ENCODE measurements at places on chromosomes 13 and 19.

- DNase-seq, result no peak
These were observed 62.3 kb upstream of the STARD13 start for GRCh38 chr13:33347861-33348260.

GRCh38 chr13:74449811-74450524 lies 315.8 kb upstream of the KLF12 start:
- DNase-seq, result no peak

DNA sequence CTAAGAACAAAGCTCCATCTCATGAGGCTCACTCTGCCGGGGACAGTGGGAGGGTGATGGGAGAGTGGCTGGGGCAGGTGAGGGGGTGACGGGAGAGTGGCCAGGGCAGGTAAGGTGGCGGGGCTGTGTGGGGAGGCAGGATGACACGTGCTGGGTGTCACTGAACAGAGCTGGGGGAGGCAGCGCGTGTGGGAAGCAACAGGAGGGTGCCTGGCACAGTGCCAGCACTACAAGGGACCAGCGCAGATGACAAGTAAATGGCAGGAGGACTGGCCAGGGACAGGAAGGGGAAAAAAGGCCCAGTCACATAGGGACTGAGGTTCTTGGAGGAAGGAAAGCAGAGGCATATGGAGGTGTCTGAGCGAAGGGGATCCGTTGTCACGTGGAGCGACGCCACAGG lies 129.9 kb downstream of the RNF17 start:
- DNase-seq, result no peak

DNA sequence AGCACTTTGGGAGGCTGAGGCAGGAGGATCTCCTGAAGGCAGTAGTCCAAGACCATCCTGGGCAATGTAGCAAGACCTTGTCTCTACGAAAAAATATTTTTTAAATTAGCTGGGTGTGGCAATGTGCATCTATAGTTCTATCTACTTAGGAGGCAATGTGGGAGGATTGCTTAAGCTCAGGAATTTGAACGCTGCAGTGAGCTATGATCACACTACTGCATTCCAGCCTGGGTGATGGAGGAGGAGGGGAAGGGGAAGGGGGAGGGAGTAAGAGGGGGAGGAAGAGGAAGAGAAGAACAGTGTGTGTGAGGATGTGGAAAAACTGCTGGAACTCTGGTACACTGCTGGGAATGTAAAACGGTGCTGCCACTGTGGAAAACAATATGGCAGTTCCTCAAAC lies 9.2 kb upstream of the CLIP3 start:
- DNase-seq, result no peak

GRCh38 chr13:76398425-76398824 lies 487.8 kb downstream of the KCTD12 start:
- DNase-seq, result no peak

GRCh38 chr13:52125547-52125946 lies 3.3 kb downstream of the NEK5 start:
- no peak for DNase-seq

DNA sequence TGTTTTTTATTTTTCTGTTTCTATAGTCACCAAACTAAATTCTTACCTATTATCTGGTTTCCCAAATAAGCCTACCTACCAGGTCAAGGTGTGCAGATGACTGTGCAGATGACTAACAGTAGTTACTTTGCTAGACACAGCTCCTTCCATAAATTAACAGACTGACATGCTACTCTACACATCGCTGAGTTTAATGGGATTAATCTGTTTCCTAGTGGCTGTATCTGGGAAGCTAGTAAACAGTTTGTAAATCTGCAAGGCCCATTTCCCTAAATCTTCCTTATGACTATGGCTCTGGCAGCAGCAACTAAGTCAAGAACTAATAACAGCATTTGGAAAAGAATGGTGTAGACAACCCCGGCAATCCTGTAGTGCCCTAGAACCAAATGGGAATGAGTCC lies 27.9 kb downstream of the MIPEP start:
- DNase-seq, result no peak

DNA sequence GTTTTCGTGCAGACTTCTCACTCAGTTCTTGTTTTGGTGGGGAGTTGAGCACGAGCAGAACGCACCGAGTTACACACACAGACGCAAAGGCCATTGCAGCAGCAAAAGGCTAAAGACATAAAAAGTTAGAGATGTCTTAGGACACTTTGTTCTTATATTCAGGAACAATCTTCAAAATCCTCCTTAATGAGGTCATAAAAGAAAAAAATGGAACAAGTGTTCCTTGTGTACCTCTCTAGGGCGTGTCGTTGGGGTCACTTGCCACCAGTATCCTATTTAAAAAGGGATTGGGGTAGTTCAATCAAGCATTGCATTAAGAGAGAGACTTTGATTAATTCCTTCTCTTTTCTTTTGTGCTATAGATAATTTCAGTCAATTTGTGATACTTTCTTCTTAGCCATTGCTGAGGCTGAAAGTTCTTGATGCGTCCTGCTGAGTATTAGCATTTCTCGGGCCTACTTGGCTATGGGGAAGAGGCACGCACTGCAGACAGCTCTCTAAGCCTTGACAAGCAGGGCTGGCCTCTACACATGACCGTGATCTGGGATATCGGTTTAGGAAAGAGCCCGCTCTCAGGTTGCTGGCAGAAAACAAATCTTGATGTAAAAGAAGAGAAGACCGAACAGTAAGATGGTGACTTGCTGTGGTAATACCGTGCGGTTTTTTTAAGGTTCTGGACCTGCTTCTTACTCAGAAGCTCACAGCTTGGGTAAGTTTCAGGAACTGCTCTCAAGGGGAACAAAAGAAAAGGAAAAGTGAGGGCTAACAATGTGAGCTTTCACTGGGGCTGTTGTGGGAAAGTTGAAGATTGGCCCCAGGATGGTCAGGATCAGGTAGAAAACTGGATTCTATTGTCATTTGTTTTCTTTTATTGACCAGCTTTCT lies 223.6 kb downstream of the TM9SF2 start:
- no peak for DNase-seq

DNA sequence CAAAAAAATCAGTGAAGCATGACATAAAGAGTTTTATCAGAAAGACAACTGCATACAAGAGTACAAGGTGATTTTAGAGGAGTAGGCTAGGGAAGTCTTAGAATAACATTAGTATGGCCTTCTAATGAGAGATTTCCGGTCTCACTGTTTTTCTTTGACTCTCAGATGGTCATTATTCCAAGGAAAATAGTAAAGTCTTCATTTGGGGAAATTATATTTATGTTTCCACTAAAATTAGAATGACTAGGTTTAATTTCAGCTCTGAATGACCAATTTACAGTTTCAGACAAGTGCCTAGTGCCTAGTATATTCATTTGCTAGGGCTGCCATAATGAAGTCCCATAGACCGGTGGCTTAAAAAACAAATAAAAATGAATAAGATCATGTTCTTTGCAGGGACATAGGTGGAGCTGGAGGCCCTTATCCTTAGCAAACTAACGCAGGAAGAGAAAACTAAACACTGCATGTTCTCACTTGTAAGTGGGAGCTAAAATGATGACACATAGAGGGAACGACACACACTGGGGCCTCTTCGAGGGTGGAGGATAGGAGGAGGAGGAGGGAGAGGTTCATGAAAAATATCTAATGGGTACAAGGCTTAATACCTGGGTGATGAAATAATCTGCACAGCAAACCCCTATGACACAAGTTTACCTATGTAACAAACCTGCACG lies 303.1 kb downstream of the PCDH9 start:
- no peak for DNase-seq

DNA sequence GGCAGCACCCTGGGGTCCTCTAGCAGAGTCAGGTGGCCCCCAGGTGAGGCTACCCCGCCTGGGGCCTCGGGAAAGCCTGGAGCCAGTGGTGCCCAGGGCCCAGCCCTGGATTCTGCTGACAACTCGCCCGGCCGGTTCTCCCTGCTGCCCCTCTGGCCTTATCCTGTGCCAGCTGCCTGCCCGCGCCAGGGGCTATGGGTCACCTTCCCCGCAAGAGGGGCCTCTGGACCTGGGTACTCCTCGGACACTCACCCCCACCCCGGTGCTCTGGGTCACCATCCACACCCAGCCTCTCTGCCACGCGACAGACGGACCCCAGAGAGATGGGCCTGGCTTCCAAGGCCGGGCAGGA lies 24.0 kb downstream of the ZBTB7A start:
- no peak for DNase-seq

- DNase-seq, result peak; percentile 33
These were observed 632 bp upstream of the MTIF3 start for GRCh38 chr13:27450921-27451471.

DNA sequence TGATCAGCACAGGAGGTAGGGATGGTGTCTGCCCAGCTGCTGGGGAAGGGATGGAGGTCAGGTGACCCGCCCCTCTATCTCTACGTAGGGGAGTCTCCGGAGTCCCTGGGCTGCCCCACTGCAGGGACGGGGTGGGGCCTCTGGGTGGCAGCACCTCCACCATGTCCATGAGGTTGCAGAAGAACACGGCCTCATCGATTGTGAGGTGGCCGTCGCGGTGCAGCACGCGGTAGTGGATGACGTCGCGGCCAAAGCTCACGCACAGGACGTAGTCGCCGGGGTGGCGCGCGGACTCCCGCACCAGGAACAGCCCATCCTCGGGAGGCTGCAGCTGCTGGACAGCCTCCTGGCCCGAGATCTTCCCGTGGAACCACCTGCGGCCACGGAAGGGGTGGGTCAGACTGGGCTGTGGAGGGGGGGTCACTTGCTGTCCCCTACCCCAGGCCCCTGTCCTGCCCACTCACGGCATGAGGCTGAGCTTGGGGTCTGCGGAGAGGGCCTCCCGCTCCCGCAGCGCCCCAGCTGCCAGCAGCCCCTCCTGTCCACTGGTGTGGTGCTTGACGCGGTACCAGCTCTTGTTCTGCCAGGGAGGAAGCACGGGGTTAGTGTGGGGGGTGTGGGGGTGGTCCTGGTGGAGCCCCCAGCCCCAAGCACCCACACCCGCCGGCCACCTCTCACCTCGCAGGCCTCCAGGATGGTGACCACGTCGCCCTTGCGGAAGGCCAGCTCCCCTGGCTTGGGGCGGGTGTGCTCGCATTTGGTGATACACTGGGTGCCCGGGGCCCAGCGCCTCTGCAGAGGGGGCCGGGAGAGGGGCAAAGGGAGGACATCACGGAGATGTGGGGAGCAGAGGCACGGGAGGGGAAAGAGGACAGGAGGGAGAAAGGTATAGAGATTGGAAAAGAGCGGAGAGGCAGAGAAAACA lies 2.3 kb downstream of the MATK start:
- no peak for DNase-seq

- no peak for DNase-seq
These were observed 4.5 kb upstream of the ADGRE2 start for GRCh38 chr19:14782626-14783409.

DNA sequence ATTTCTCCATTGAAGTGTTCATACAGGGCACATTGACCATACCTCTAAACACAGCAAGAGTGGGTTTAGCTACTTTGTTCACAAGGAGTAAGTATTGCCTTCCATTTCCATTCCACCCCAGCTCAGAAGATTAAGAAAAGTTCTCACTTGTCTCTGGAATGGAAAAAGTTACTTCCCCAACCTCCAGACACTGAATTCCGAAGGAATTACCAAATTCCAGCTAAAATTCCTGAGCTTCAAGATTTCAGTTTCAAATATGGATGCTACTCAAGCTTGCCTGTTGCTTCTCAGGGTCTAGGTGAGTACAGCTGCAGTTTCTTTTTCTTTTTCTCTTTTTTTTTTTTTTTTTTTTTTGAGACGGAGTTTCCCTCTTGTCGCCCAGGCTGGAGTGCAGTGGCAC lies 33.6 kb downstream of the TEX26 start:
- no peak for DNase-seq

DNA sequence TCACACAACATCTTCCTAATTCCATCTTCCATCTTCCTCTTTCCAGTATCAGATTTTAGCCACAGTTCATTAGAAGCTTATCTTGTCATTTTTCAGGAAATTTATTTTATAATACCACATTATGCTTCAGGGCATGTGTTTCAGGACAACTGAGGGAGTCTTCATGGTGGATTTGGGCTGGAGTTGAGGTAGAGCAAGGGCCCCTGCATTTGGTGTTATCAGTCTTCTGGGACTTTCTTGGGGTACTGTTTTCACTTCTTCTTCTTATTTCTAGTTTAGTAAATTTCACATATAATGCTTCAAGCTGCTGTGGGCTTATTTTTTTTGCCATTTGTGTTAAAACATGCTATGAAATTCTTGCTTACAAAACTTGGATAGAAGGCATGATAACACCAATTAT lies 188.7 kb downstream of the LHFPL6 start:
- no peak for DNase-seq

DNA sequence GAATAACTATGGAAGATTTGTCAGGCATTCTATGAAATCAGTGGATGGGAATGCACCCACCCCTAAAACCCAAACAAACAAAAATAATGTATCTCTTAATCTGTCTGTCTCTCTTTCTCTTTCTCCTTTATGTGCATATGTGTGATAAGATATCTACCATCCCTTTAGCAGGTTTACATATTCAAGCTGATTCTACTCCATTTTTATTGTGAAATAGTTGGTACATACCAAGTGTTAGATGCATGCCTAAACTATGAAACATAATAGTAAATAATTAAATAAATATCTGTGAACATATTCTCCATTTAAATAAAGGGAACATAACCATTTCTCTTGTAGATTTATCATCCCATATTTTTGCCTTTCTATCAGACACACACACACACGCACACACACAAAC lies 121.8 kb upstream of the PCDH9 start:
- DNase-seq, result no peak

GRCh38 chr19:7879111-7879807 lies 5.1 kb upstream of the PRR36 start:
- DNase-seq, result no peak

- no peak for DNase-seq
These were observed 30.3 kb upstream of the EHD2 start for GRCh38 chr19:47682939-47683338.

- DNase-seq, result no peak
These were observed 81.8 kb upstream of the CLDN10 start for GRCh38 chr13:95470574-95471366.

- DNase-seq, result no peak
These were observed 21.7 kb downstream of the VSTM2B start for GRCh38 chr19:29547361-29547960.

DNA sequence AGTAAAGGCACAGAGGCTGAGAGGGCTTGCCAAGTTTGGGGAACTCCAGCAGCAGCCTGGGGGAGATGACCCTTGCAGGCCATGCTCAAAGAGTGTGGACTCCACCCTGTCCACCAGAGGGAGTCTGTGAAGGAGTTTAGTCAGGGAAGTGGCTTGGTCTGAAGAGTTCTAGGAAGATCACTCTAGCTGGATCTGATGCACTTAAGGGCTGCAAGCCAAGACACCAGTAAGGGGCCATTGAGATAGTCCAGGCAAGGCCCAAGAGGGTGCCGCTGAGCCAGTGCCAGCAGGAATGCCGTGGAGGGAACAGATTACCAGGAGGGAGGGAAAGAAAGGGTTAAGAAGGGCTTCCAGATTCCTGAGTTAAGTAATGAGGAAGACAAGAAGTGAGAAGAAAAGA lies 68.7 kb downstream of the ZAR1L start:
- DNase-seq, result no peak

DNA sequence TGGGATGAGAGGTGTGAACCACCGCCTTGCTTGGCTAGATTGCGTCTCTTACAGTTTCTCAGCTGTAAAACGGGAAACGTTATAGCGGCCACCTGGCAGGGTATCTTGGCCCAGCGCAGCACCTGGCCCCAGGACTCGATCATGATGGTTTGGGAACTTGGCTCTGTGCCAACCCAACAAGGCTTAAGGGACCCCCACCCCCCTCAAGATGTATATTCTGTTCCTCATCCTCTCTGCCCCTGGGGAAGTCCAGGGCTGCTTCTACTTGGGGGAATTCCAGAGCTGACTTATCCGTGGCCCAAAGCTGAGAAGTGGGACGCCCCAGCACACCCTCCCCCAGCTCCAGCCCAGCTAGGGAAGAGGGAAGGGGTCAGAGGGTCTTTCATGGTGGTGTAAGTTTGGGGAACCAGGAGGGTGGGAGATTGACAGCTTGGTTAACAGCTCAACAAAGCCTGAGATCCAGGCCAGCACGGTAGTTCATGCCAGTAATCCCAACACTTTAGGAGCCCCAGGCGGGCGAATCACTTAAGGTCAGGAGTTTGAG lies 695 bp downstream of the ICAM1 start:
- DNase-seq, result no peak

Data from T-helper 1 cell (primary cell).